ENCODE measurements at places on chromosomes 6 and 20.

- no peak for DNase-seq
These were observed 220.1 kb upstream of the TSHZ2 start for GRCh38 chr20:52752023-52752422.

GRCh38 chr20:56181583-56181982 is 66.9 kb upstream of the MC3R start:
- no peak for DNase-seq

DNA sequence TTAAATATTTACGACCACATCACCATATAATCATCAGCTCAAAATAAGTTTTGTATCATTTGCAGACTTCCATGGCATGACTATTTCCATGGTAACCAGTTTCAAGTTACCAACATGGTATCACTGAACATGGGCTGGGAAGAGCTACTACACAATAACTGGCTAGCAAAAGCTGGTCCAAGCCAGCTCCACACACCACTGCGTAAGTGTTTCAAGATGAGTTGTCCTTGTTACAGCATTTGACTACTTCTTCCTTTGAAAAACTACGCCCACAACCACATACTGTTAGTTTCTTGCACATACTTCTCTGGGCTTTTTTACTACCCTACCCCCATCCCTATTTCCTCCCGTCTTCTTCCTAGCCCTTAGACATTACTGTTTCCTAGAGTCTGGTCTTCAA is 8.5 kb downstream of the CD164 start:
- DNase-seq = no peak

- no peak for DNase-seq
These were observed 66.8 kb upstream of the RSPO3 start for GRCh38 chr6:127051571-127052260.

GRCh38 chr6:53725791-53726575 is 60.4 kb upstream of the KLHL31 start:
- DNase-seq = peak; percentile 76

GRCh38 chr6:105545947-105546731 is 143.3 kb upstream of the PREP start:
- DNase-seq = no peak

DNA sequence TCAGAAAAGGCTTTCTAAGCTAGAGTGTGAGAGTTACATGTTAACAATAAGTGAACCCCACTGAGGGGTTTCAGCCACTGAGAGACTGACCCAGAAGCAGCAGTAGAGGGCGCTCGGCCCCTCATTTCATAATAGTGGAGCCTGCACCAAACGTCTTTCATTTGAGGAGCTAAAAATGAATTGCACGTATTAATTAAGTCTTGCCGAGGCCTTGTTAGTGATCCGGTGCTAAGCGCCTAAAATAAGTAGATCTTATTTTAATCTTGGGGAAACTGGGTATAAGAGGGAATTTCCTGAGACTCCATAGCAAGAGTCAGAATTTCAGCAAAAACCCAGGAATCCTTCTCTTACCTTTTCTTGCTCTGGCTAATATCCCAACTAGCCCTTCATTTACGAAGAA is 209.7 kb downstream of the FARS2 start:
- DNase-seq = peak; percentile 37

DNA sequence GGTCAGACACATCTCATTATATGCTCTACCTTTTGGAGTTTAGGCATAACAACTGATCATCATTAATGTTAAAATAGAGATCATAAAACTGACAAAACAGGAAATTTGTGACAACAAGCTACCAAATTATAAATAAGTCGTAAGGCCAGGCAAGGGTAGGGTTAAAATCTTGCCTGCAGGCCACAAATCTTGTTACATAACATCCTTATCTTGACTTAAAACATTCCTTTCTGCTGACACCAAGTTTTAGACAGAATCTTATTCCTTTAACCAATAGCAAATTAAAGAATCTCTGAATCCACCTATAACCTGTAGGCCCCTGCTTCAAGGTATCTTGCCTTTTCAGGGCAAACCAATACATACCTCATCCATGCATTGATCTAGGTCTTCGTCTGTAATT is 32.5 kb upstream of the NKAIN2 start:
- no peak for DNase-seq

GRCh38 chr20:49615401-49616153 is 47.6 kb upstream of the PTGIS start:
- DNase-seq = no peak

- DNase-seq = no peak
These were observed 197.0 kb downstream of the DLL1 start for GRCh38 chr6:170093658-170094596.

DNA sequence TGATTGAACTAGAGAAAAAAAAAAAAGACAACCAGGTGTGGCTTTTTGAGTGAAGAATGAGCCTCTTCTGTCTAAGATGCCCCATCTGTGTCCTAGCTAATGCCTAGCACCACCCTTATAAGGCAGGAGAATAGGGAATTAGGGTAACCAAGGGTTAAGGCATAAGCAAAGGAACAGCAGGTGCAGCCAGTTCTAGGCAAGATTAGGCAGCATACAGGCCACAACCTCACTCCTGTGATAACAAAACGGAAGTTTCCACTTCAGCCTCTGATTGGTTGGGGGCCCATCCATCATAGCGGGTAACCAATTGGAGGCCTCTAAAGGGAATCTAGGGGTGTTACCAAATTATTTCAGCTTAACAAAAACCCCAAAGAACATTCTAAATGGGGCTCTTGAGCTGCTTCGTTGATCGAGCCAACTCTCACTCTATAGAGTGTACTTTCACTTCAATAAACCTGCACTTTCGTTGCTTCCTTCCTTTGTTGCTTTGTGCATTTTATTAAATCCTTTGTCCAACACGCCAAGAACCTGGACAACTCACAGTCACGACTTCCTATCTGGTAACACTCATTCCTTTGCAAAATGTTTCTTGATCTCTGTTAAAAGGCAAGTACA is 61.9 kb upstream of the TAGAP start:
- peak; percentile 93 for DNase-seq

GRCh38 chr6:163136681-163137397 is 277.7 kb upstream of the QKI start:
- DNase-seq = no peak

GRCh38 chr6:161835500-161836215 is 561.8 kb upstream of the AGPAT4 start:
- no peak for DNase-seq

GRCh38 chr6:13863699-13864155 is 49.4 kb upstream of the MCUR1 start:
- DNase-seq = no peak

DNA sequence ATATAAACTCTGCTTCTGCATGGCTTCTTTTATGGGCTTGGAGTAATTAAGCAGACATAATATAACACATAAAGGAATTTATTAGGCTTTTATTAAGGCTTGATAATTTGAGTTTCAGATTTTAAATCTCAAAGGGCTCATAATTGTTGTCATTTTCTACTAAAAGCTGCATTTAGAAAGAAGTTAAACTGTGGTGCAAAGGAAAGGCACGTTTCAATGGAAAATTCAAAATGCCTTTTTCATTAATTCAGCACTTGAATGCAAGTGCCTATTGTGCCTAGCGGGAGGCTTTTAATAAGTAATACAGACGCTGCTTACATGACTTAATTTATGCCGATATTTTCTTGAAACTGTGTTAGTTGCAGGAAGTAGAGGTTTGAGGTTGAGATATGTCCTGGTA is 431.8 kb upstream of the SOX4 start:
- DNase-seq = no peak

DNA sequence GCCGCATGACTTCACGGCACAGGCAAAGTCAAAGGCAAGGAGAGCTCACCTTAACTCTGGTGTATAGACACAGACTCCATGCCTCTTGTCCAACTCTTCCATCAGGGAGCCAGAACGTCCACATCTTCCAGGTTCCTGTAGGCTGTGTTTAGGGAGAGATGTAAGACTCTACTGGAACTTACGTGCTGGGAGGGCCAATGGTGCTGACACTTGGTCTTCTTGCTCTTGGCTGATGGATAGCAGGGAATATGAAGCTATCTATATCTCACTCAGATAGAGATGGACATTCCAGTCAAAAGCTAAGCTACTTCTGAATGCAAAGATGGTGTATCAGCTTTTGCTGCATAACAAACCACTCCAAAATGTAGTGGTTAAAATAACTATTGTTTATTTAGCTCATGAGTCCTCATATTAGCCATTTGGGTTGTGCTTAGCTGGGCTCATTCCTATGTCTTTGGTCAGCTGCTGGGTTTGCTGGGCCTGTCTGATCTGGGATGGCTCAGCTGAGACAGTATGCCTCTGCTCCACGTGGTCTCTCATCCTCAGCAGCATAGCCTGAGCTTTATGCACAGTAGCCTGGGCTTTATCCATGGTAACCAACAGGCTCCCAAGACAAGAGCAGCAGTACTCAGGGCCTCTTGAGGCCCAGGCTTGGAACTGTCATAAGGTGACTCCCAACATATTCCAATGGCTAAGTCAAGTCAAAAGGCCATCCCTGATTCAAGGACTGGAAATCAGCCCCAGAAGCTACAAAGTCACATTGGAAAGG is 111.6 kb downstream of the SNX5 start:
- DNase-seq = no peak

DNA sequence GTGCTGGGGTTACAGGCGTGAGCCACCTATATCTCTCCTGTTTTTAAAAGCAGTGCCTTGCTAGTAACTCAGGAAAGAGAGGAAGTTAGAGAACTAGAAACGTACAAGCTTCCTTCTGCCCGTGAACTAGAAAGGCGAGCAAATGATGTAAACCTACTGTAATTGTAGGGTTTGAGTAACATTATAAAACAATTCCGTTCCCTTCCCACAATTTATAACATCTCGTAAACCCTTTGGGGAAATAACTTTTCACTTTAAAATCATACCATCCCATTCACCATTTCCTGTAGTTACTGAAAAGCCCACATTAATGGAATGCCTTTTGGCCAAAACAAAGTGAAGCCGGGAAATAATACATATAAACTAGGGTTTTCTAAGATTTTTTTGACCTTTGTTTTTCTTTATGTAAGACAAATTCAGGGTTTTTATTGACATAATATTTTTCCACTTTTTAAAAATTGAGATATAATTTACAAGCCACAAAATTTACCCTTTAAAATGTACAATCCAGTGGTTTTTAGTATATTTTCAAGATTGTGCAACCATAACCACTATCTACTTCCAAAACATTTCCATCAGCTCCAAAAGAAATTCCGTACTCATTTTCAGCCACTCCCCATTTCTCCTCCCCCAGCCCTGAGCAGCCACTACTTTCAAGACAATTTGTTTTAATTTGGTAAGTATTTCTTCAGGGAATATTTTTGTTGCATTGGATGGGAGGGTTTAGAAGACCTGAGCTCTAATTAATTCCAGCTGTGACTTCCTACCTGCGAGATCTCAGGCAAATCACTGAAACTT is 175.1 kb upstream of the PDE10A start:
- DNase-seq = no peak

GRCh38 chr20:56634307-56634706 is 5.2 kb downstream of the TFAP2C start:
- DNase-seq = no peak

DNA sequence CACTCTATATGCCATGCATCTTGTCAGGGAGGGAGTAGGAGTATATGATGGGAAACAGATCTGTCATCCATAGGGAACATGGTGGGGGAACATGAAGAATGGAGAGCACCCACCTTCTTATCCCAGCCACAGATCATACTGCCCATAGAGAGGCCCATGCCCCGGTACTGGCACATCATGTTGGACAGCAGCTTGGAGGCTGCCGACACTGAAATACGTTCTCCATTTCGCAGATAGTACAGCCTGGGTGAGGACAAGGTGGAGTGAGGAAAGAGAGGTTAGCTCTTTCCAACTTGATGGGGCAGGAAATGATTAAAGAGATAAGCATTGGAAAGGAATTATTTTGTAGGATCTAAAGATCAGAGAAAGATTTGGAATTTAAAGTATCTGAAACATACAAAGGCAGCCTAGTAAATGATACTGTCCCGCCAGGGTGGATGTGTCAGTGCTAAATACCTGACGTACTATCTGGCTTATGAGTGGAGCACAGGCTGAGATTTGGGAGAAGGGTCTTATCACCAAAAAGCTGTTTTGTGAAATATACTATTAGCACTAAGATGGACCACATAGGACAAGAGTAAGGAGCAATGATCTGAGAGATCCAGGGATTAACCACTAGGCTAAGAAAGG is 1.7 kb downstream of the PSMB8 start:
- no peak for DNase-seq

DNA sequence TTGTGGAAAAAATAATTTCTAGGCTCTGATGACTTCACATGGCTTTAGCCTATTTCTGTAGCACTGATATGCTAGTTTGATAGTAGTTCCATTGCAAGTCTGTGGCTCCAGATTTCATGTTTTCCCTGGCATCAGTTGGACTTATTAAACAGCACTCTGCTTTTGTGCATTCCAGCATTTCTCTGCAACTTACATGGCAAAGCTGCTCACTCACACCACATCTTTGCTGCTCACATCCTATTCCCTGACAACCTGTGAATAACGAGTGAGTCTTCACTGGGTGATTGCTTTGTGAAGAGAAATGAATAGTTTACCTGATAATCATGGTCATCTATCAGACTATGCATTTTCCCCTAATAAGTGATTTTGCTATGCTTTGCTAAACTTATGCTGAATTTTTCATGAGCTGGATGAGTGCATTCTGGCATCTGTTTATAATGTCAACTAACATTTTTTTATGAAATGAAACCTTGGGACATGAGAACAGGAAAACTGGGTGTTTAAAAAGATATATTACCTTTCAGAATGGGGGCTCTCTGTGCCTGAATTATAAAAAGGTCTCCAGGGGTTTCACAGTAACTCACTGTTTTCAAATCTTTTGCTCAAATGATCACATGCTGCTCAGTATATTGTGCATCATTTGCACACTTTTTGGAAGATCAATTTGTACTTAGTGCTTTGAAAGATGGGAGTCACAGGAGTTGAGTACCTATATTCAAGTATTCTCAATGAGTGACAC is 301.8 kb downstream of the TBC1D32 start:
- DNase-seq = no peak

DNA sequence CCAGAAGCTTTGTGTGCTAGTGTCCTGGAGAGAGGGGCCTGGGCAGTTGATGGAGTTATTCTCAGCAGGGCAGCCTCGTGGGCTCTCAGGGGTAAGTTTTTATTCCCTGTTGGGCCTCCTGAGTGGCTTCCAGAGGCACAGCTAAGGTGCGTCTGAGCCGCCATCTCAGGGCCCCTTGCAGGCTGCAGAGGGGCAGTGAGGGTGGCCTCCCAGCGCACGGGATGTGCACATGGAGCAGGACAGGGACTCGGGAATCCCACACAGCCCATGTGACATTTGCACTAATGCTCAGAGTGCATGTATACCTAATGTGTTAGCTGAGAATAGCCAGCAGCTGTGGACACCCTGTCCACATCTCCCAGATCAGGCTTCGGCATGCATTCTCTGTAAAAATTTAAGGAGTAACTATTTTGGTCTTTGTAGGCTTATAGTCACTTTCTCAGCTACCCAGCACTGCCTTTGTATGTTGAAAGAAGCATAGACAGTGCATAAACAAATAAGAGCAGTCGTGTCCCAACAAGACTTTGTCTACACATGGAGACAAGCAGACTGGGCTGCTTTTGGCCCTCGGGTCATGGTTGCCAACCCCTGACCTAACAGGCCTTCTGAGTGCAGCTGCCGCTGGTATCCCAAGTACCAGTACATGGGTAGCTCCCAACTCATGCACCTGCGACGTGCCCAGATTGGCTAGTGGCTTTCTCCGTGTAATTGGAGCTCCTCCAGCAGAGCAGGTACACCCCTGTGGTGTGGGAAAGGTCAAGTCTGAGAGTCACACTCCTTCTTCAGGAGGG is 18.6 kb upstream of the CST9L start:
- DNase-seq = no peak

Measured in activated CD4-positive, alpha-beta T cell treated with anti-CD3 and anti-CD28 coated beads for 4 hours (primary cell).